ENCODE measurements at places on chromosomes 3 and 15. TPM values are rescaled to one million over a fixed set of nuclear protein-coding genes. Genes with fewer than 3 reads are reported as not detected.
A peak's percentile ranks its signal among the peaks of the same experiment; 100 is the strongest.

DNA sequence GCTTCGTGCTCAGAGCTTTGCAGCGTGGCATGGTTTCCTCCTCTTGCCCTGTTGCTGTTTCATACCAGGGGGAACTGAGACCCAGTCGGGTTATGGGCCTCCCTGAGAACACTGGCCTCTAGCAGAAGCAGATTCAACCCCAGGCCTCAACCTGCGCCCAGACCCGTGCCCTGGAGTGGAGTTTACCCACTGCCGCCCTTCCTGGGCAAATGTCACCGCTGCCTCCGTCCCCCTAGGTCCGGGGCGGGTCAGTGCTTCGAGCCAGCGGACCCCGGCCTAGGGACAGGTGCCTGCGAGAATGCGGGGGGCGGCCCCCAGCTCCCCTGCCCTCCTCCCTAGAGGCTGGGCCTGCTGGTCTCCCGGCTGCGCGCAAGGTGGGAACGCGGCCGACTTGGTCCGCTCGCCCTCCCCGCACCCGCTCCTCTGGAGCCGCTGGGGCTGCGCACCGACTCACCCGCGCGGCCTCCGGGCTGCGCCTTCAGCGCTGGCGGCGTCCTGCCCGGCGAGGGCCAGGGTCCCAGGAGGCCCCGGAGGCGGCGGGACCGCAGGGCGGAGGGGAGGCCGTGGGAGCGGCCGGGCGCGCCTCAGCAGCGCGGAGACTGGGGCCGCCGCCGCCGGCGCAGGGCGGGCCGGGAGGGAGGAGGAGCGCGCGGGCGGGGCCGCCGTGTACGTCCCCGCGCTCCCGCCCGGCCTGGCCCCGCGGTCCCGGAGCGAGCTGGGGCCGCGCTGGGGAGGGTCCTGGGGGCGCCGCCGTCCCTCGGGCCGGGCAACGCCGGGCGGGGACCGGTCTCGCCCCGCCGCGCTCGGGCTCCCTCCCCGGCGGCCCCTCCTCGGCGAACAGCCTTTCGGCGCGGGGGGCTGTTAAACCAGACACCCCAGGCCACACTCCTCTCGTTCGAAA lies at the start of gene PIGZ:
TSS of gene PIGZ (minus strand) at position 601 of the 901 bp plus-strand sequence. CDS start 16,802 bp downstream, outside the sequence.
- DNase-seq, result no peak

GRCh38 chr3:169528289-169528688 lies 135.2 kb downstream of the MECOM start:
- peak; percentile 42 for DNase-seq

DNA sequence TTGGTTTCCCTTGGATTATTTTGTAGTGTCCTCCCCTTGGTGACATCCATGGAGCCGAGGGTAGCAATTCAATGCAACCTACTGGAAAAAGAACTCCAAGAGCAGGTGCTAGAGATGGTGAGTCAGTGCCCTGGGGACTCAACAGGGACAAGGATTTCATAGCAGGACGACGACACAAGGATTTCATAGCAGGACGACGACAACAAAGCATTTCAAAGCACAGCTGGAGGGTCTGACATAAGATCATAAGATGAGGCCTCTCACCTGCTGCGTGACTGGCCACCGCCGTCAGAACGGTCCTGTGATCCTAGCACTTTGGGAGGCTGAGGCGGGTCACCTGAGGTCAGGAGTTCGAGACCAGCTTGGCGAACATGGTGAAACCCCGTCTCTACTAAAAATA lies 22.5 kb downstream of the NRROS start:
- no peak for DNase-seq

GRCh38 chr3:186514296-186515002 lies 29.7 kb downstream of the CRYGS start:
- DNase-seq, result no peak

- no peak for DNase-seq
Observed at GRCh38 chr3:183013856-183014255, 33.5 kb upstream of the DCUN1D1 start.

- DNase-seq, result no peak
Observed at GRCh38 chr3:38376098-38376816, 29.7 kb downstream of the XYLB start.

- DNase-seq, result no peak
Observed at GRCh38 chr3:31813197-31813596, 167.9 kb downstream of the OSBPL10 start.

DNA sequence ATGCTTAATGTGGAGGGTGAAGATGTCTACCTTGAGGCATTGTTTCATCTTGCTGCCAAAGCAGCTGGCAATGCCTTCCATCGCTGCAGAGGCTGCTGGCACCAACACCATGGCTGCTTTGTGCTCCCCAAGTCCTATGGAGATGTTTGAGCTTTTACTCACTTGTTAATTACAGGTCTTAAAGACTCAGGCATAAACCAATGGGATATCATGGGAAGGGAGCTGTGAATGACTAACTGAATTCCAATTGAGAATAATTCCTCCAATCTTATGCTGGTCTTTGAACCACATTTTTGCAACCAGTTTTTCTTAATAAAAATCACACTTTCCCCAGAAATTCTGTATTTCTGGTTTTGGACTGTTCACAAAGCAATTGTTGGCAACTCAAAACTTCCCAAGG lies 762.0 kb downstream of the GBE1 start:
- DNase-seq, result no peak

DNA sequence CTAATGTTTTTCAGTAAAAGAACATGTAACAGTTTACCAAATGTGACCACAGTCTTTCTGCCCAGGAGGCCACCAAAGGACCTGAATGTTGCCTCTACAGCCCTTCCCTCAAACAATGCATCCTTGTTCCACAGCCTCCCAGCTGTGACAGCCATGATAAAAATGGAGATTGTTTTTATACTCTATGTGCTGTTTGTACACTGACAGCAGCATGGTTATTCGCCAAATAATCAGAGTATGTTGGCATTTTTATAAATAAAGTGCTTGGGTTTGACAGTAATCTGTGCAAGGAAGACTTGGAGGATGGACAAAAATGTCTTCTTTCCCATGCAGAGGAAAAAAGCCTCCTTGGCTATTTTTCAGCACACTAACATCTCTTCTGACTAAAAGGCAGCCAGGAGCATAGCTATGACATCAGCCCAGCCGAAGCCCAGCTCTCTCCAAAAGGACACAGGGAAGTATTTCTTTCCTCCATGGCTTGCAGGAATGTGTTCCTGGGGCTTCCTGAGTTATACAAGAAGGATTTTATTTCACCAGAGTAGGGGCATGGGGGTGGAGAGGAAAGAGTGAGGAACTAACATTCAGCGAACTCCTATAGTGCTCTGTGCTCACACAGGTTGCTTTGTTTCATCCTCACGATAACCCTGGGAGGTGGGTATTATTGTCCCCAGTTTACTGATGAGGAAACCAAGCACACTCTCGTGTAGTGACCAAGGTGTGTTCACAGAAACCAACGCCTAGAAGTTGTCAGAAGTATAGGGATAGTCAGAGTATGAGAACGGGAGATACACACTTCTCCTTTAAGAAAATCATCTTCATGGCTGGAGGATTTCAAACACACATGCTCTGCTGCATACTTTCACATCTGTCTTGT lies 339.7 kb downstream of the MECOM start:
- DNase-seq, result peak; percentile 85

DNA sequence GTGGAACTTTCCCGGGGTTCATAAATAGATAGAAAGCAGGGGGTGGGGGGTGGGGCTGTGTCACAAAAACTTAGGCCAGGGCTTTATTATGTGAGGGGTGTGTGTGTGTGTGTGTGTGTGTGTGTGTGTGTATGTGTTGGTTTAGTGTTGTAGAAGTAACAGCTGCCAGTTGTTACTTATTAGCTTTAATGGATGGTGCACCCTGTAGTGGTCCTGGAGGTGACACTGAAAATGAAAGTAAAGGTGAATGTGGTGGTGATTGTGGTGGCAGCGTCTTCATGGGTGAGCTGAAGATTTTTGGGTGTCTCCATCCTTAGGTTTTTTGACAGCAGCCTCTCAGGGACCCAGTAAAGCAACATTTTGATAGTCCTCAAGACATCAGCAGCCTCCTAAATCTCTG lies 449.9 kb downstream of the PDCD6IP start:
- DNase-seq, result no peak

- no peak for DNase-seq
Observed at GRCh38 chr3:56915966-56916586, 114.3 kb upstream of the ARHGEF3 start.

- no peak for DNase-seq
Observed at GRCh38 chr3:40332684-40333083, 23.2 kb downstream of the EIF1B start.

DNA sequence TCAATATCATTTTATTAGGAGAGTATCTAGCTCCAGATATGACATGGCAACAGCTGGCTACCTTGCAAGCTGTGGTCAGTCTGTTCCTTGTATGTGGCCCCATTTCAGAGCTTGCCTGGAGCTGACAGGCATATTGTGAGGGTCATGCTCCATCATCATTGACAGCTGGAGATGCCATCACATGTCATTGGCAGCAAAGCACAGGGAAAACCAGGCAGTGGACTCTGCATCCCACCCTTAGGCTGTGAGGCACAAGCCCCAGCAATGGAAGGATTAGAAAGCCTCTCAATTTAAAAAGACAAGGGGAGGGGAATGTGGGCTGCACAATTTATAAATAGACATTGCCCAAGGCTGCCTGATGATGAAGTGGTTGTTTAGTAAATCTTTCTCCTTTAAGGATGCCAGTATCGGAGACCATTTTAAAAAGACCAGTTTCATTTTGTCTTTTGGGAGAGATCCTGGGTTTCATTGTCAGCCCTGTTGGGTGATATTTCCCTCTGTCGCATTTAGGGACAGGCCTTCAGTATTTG lies 27.9 kb downstream of the LNP1 start:
- no peak for DNase-seq

DNA sequence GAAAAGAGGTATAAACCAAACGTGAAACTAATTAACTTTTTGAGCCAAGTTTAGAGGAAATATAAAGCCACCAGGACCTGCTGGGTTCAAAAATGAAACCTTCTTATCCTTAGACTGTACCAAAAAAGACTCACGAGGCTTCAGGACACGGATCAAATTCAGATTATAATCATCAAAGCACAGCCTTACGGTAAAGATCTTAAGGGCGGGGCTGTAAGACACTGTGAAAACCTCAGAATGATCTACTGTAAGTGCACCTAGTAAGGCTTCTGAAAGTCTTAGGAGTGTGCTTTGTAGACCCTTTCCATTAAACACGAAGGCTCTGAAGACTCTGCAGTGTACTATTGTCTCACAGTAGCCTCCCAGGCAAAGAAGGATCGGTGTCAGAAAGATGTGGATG lies 26.8 kb downstream of the TARS3 start:
- no peak for DNase-seq

GRCh38 chr15:81291916-81292522 lies 31.9 kb downstream of the STARD5 start:
- DNase-seq, result no peak

Gene ACAD11
- 27.8 TPM for total RNA-seq

Gene CFAP20DC
- total RNA-seq, result 1.6 TPM

Gene DCP1A
- total RNA-seq, result 30.1 TPM

Gene NR2F2
- 28.1 TPM for total RNA-seq

Gene CD200R1
- under 0.01 TPM for total RNA-seq

Data from IMR-90 (cell line).